ENCODE measurements at places on chromosomes 2 and 18.
A peak's percentile ranks its signal among the peaks of the same experiment; 100 is the strongest.

DNA sequence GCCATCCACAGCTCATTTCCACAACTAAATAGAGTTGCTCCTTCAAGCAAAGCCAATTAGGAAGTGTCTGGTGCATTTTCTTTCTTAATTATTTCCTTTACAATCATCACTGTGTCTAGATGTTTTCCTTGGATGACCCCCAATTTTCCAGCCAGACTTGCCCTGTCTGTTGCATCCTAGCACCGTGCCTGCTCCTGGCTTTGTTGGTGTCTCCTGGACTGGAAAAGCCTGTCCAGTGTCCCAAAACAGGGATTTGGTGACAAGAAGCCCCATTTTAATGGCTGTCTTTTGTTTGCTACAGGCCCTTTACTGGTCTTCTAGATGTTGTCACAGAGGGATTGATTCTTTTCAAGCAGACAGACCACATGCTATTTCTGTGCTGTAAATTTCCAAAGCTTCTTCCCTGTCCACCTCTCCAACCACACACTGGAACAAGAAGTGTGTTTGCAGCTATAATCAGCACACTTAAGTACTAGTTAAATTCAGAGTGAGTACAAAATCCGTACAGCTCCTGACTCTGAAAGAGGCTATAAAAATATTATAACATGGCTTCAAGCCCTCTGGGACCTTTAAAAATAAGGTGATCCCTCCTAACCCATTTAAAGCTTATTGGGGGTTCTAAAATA, 38.4 kb downstream of the RNF144A start:
- DNase-seq = no peak

DNA sequence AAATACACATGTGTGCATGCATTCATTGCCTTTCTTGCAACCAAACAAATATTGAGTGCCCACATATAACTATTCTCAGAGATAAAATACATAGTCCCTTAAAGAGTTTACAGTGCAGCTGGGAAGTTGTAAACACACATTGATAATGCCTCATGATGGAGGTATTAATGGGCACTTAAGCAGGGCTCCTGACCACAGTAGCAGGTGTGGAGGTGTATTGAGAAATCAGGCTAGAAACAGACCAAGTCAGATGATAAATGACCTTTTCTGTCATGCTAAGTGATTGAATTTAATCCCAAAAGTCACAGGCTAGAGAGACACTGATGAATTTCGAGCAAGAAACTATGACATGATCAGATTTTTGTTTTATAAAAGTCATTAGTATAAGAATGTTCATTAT, 157.7 kb downstream of the ZNF385B start:
- peak; percentile 19 for DNase-seq

GRCh38 chr2:176535467-176536113, 266.3 kb downstream of the MTX2 start:
- DNase-seq = no peak

GRCh38 chr18:39596221-39596620, 2030.6 kb upstream of the CELF4 start:
- DNase-seq = no peak

GRCh38 chr18:39198376-39198775, 1632.8 kb upstream of the CELF4 start:
- no peak for DNase-seq

DNA sequence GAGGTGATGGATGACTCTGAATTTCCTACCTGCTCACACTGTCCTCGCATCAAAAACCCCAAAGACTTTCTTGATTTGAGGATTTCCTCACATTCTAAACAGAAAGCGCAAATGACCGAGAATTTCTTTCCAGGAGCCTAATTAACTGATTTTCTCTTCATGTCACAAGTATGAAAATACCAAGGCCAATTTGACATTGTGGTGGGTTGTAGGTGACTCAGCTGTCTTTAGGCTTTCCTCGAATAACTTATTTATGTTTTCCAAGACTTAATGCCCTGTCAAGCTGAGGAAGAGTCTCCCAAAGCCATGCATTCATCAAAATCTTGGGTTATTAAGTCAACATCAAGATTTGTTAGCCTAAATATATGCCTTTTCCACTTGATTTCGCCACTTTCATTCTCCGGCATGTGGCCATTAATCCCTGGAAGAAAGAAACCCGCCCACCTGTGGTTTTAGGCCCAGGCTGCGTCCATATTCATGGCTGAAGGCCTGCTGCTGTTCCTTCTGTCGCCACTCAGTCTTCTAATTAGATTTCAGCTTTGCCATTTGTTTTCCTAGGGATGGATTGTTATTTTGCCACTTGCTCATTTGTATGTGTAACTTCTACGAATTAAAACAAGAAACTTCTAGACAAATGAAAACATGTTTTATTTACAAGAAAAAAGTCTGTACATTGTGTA, 84.9 kb downstream of the ST6GAL2 start:
- DNase-seq = no peak

DNA sequence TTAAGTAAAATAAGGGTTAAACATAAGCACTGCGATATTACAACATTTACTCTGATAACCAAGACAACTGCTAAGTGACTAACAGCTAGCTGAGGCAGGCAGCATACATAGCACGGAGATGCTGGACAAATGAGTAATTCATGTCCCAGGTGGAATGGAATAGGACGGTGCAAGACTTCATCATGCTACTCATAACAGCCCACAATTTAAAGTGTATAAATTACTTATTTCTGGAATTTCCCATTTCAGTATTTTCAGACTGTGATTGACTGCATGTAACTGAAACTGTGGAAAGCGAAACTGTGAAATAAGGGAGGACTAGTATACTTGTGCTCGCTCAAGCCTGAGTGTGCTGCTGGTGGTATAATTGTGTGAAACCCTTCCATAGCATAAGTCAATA, 12.9 kb downstream of the IER3IP1 start:
- DNase-seq = peak; percentile 48

- DNase-seq = no peak
Measured at GRCh38 chr2:45282646-45283045, 273.4 kb upstream of the SIX2 start.

DNA sequence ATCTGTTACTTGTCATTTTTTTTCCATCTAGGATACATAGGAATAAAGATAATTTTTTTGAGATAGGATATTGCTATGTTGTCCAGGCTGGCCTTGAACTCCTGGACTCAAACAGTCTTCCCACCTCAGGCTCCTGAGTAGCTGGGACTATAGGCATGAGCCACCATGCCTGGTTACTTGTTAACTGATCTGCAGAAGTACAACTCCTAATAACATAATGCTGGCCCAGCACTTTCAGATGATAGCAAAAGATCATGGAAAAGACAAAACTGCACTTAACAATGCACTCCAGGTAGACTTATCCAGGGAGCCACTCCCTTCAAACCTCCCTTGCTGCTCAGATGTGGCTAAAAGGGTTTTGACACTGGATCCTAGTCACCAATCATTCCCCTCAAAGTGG, 11.4 kb upstream of the CTDP1 start:
- no peak for DNase-seq

DNA sequence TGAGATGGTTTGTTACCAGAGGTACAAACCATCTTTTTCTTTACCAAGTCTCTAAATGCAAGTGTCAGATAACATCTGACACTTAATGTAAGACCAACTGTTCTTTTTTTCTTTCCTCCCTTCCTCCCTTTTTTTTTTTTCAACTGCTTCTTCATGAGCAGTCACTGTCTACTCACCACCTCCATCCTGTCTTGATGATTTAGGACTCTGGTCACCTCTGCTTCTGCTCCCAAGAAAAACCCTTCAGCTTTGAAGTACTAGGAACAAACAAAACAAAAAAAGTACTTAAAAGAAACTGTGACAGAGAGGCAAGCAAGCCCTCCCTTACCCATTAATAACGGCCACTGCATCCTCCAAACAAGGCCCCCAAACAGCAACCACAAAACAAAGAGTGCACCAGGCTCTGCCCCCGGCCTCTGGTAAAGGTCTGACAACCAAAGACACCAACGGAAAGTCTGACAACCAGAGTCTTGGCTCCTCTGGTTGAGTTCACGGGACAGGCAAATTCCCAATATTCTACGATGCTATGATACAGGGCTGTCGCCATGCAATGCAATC, 141.0 kb downstream of the ARL4C start:
- DNase-seq = no peak

- no peak for DNase-seq
Measured at GRCh38 chr2:187126247-187127005, 277.5 kb upstream of the ZSWIM2 start.

DNA sequence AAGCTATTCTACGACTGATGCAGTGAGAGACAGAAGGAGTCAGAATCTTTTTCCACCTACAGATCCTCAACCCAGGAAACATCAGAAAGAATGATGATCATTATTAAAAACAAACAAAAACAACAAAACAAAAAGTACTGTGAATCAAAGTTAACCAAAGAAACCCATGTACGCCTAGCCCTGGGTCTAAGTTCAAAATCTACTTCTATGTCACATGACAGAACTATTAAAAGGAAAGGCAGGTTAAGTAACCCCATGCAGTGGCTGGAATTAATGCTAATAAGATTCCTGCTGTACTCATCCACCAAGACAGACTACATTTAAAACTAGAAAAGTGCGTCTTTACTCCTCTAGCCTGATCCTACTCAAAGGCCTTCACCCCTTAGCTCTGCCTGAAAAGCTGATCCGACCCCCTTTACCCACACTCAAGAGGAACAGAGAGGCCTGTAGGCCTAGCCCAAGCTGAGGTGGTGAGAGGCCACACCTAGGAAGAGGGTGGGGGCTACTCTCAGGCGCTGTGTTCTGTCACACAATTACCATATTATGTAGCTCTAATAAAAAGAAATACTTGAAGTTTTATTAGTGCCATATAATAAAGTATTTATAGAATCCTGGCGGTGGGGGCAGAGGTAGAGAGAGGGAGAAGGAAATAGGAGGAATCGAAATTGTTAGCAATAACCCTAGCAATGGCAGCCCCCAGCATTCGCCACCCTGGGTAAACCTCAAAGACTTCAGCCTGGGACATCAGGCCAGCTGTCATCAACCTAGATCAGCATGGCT, 37.1 kb downstream of the NHEJ1 start:
- no peak for DNase-seq

DNA sequence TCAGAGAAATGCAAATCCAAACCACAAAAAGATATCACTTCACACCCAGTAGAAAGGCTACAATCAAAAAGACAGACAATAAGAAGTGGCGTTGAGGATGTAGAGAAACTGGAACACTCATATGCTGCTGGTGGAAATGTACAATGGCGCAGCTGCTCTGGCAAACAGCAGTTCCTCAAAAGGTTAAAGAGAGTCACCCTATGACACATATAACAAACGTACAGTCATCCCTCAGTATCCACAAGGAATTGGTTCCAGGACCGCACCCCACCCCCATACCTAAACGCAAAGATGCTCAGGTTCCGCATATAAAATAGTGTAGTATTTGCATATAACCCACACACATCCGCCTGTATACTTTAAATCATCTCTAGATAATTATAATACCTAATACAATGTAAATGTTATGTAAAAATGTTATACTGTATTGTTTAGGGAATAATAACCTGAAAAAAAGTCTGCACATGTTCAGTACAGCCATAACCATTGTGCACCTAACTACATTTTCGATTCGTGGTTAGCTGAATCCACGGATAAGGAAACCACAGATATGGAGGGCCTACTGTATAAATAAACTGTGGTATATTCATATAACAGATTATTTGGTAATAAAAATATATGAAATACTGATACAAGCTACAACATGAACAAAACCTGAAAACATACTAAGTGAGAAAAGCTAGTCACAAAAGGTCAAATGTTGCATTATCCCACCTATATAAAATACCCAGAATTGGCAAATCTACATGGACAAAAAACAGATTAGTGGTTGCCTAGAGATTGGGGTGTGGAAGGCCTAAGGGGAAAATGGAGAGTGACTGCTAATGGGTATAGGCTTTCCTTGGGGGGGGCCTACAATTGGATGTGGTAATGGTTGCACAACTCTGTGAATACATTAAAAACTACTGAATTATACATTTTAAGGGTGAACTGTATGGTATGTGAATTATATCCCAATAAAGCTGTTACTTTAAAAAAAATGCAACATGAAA, 37.5 kb downstream of the UXS1 start:
- DNase-seq = no peak

DNA sequence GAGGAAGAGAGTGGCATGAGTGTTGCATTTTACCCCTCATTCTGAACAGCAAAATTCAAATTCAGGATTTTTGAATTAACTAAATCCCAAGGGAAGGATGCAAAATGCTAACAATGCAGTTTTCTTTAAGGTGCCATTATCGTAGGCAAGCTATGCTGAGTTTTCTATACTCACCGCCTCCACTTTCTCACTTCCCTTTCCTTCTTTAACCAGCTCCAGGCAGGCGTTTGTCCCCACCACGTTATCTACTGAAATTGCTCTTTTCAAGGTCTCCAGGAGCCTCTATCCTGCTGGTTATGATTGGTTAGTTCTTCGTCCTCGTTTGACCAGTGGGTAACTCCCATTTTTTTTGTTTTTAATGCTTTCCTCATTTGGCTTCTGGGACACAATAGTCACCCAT, 1.8 kb upstream of the CPO start:
- DNase-seq = no peak

GRCh38 chr2:217994776-217995274, 8.0 kb downstream of the TNS1 start:
- no peak for DNase-seq

DNA sequence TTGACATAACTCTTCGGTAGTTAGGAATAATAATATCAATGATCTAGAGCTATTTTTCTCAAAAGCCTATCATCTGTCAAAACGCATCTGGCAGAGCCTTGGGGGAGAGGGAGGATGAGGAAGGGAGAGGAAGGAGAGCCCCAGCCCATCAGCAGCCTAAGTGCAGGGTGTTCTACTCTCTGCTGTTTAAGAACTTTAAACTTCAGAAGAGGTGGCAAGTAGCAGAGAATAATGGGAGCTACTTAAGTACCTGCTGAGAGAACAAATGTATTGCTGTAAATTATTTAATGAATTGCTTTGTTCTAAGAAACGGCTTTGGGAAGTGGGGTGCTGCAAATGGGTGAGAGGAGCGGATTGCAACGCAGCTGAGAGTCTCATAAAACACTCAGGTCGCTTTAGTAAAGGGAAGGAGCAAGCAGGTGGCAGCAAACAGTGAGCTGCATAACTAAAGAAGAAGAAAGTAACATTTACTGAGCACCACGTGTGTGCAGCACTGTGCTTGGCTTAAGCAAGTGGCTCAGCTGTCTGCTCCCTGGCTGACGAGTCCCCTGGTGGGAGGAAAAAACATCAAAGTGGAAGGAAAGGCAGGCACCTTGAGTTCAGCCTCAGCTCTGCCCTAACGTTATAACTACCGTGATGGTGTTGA, 26.3 kb upstream of the SH3RF3 start:
- no peak for DNase-seq

DNA sequence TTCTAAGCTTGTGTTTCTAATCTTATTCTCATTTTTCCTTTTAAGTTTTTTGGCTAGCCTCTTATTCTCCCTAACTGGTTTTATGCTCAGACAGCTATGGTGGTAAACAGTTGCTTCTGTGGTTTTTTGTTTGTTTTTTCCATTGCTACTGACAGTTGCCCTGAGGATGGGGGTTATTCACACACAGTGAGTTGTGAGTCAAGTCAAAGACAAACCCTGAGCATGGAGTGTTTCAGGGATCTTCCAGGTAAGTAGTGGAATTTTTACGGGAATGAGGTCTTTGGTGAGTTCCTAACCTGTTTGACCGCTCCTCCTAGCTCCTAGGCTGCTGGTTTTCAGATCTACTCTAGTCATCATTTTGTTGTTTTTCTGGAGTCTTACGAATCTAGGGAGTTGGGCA, 162.8 kb downstream of the ZNF407 start:
- DNase-seq = no peak

Data from MM.1S (cell line).